Stimulated activated CD4-positive, alpha-beta T cell treated with anti-CD3 and anti-CD28 coated beads, Interleukin-15, amount 100 ng/mL, for 1 hour (primary cell): ENCODE measurements at places on chromosomes 11 and 22.

- DNase-seq = no peak
Observed at GRCh38 chr11:56716379-56716854, 17.5 kb downstream of the OR9G1 start.

DNA sequence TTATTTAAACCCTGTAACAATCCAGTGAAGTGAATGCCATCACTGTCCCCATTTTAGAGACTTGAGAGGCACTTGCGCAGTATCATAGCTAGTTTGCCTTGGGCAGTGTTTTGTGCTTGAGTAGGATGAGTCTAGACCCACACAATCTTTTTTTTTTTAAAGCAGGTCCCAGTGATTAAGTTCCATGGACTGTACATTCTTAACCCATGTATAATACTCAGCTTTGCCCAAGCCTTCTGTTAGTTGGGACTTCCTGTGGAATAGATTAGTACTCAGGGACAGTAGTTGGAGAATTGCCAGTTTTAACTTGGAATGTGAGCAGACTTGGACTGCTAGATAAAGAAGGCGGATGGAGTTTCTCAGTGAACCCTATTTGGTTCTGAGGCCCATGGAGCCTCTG, 108.6 kb upstream of the RASSF10 start:
- DNase-seq = no peak

DNA sequence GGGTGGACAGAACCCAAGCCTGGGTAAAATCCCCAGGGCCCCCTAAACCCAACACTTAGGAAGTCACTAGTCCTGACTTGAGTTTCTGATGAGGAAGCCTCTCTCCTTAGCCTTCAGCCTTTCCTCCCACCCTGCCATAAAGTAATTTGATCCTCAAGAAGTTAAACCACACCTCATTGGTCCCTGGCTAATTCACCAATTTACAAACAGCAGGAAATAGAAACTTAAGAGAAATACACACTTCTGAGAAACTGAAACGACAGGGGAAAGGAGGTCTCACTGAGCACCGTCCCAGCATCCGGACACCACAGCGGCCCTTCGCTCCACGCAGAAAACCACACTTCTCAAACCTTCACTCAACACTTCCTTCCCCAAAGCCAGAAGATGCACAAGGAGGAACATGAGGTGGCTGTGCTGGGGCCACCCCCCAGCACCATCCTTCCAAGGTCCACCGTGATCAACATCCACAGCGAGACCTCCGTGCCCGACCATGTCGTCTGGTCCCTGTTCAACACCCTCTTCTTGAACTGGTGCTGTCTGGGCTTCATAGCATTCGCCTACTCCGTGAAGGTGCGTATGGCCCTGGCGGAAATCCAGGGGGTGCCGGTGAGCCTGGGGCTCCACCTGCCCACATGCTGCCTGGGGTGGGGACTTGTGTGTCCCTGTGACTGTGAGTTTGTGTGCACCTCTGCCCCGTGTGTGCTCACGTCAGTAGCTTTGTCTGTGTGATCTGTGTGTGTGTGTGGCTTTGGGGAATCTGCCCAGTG, at the start of gene IFITM1:
Gene IFITM1 (plus strand): TSS at position 254 of the 767 bp plus-strand sequence. CDS start 131 bp downstream, at position 385.
- DNase-seq = no peak

- no peak for DNase-seq
Observed at GRCh38 chr11:72294616-72295395, 50.8 kb upstream of the PHOX2A start.

DNA sequence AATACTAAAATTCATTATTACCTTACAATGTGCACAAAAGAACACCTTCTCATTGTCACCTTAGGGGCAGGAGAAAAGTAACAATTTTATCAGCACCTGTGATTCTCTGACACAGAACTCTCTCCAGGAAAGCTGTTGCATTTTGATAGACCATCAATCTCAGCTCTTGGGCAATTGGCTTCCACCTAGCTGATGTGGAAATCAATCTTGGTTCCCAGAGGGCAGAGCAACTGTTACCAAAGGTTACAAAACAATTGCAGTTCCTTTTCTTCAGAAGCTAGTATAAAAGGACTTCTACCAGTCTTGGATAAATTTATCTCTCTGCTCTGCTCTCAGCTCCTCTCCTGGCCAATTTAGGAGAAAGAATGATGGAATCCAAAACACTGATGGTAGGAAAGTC, 157.8 kb upstream of the DDI1 start:
- DNase-seq = no peak

DNA sequence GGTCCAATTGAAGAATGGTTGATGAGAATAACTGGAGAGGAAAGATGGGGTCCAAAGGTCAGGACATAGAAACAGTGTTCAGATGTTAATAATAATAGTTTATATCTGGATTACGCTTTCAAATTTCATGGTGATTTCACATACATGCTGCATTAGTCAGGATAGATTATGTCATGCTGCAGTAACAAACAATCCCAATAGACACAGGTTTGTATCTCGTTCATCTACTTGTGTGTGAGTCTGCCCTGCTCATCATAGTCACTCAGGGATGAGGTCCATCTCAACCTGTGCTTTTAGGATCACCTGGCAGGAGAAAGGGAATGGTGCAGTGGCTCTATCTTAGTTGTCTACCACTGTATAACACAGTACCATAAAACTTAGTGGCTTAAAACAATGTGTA, 48.0 kb upstream of the PLET1 start:
- DNase-seq = no peak

DNA sequence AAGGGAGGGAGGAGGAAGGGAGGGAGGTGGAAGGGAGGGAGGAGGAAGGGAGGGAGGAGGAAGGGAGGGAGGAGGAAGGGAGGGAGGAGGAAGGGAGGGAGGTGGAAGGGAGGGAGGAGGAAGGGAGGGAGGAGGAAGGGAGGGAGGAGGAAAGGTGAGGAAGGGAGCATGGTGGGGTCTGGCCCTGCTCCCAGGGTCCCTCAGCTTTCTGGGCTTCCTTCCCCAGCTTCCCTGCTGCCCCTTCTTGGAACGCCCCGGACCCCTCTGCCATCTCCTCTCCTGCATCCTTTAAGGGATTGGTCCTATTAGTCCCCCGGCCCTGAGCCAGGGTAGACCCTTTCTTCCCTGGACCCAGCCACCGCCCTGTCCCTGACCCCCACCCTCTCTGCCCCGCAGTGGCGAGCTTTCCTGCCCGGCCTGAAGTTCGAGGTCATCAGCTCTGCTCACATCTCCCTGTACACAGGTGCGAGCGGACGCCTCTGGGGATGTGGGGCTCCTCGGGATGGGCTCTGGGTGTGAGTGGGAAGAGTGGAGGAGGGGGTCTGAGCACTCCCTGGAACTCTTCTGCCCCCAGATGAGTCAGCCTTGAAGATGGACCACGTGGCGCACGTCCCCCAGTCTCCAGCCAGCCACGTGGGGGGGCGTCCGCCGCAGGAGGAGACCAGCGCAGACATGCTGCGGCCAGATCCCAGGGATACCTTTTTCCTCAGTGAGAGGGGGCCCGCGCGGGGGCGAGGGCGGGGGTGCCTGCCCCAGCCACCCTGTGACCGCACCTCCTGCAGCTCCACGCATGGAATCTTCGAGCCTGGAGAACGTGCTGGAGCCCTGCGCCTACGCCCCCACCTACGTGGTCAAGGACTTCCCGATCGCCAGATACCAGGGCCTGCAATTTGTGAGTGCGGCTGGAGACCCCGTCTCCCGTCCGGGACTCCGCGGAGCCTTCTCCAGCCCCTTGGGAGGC, 6.0 kb downstream of the B4GALNT4 start:
- DNase-seq = no peak

DNA sequence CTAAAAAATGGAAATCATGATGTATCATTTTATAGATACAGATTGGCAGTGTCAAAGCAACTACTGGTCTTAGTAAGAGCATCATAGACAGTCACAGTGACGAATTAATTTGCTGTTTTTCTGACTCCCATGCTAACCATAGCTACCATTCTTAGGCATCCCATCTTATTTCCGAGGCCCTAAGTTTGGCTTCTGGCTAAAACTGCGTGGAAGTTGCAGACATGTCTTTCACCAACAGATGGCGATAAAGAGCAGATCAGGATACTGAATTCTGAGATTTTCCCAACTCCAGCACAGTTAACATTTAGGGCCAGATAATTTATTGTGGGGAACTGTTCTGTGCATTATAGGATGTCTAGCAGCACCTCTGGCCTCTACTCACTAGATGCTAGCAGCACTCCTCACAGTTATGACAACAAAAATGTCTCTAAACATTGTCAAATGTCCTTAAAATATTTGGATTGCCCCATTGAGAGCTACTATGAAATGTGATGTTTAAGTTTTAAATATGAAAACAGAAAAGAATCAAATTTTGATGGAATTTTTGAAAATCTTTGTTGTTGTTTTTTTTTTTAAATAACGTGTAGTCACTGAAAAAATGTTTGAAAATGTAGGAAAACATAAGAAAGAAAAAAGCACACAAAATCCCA, 16.3 kb downstream of the OR2AG2 start:
- DNase-seq = no peak

DNA sequence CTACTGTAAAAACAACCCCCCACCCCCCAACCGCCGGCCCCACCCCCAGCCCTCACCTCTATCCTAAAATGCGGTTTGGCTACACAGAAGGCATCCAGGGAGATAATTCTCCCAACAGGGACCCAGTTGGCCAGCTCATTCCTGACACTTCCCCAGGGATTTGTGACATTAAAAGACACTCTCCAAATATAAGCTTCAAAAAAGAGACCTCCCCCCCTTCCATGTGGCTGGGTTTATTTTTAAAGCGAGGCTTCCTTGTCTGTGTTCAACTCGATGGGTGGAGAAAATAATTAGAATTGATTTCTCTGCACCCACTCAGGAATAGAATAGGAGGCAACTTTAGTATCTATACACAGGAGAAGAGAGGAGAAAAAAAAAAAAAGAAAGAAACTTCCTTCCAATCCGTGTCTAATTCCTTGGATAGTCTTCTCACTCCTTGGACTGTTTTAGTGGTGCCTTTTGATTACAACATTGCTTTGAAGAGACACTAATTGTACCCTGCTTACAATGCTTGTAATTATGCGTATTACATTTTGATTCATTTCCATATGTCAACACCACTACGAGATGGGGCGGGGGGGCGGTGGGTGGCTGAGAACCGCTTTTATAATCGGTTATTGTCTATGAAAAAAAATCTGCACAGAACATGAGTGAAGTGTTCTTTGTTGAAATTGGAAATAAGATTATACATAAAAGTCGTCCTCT, 500.4 kb downstream of the MIAT start:
- no peak for DNase-seq

DNA sequence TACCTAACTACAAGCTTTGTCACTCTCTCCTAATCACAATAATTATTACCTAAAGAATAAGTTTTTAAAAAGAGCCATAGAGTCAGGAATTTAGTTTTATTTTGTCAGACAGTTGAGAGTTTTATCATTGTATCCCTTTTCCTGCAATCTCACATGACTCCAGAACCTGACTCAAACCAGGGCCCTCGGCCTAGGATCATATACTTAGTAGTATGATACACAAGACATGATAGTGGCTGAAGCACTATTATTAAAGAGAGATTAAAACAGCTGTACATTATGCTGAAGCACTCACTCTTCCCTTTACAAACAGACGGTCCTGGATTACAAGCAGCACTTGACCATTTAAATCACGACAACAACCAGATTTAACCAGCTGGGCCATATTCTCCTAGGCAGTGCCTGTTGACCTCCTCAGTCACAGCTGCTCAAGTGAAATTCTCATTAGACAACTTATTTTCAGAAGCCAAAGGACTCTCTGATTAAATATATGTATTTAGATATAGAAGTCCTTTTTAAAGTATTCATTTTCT, 44.0 kb downstream of the SOX6 start:
- no peak for DNase-seq

GRCh38 chr22:46111645-46112306, 38.5 kb upstream of the PPARA start:
- no peak for DNase-seq

- no peak for DNase-seq
Observed at GRCh38 chr11:124882339-124883071, 15.2 kb downstream of the ROBO4 start.

GRCh38 chr11:21037850-21038249, 368.5 kb downstream of the NELL1 start:
- DNase-seq = no peak

GRCh38 chr11:83449338-83449913, 163.3 kb upstream of the CCDC90B start:
- no peak for DNase-seq

DNA sequence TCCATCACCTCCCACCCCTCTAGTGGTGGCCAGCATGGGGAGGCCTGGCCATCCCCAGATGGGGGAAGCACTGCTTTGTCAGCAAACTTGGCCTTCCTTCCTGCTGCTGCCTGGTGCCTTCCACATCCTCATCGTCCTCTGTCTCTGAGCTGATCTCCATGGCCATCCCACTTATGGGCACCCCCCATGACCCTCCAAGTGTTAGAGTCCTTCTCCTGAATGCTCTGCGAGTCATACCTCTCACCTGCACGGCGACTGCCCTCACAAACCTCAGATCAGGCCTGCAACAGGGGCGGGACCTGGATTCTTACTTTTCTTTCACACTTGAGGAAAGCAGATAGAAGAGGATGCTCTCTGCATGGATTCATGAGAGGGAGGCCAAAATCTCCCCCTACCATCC, 24.0 kb downstream of the POU2AF1 start:
- DNase-seq = no peak

DNA sequence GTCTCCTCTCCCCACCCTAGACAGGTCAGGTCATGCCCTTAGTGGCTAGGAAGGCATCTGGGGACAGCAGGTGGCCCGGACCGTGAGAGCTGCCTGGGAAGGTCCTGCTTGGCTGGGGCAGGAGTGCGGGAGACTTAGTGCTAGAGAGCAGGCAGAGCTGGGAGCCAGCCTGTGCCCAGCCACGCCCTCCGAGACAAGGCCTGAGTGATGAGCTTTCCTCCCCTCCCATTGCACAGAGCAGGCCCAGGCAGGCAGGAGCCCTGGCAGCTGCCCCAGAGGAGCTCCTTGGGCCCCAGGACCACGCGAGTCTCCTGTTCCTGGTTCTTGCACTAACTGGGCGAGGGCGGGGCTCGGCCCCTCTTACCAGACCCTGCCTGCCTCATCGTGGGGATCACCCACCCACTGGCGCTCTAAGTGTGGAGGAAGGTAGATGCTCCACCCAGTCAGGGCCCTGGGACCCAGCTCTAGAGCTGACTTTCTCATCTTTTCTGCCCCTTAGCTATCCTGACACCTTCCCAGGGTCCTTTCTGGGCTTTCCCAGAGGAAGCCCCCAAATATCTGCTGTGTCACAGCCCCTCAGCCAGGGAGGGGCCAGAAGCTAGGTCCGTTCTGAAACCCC, 44.9 kb downstream of the MACROD1 start:
- DNase-seq = no peak

- DNase-seq = no peak
Observed at GRCh38 chr22:42719656-42720262, 911 bp downstream of the A4GALT start.
